ENCODE measurements at places on chromosomes 16 and 17.

DNA sequence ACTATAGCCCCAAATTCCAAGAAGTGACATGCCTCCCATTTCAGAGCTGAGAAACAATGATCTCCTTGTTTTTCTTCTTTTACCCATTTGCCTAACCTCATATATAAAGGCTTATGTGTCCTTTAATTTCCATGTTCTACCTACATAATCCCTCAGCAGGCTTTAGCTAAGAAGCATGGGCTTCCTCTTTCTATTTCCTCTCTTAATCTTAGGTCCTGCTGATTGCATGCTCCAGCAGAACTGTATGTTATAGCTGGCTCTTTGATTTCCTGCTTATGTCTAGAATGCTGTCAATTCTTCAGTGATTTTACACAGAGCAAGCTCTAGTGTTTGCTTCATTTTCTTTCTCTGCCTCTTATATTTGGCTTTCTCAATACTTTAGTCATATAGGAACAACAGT is 151.7 kb upstream of the COX10 start:
- H3K27ac ChIP-seq: no peak overlapping the region
- H3K36me3 ChIP-seq: no peaks in the 10 kb centered on the region
- H3K4me3 ChIP-seq: no peak overlapping the region
- H3K4me1 ChIP-seq: no peaks in the 10 kb centered on the region
- no peak for DNase-seq
- H3K27me3 ChIP-seq: no peaks in the 10 kb centered on the region

DNA sequence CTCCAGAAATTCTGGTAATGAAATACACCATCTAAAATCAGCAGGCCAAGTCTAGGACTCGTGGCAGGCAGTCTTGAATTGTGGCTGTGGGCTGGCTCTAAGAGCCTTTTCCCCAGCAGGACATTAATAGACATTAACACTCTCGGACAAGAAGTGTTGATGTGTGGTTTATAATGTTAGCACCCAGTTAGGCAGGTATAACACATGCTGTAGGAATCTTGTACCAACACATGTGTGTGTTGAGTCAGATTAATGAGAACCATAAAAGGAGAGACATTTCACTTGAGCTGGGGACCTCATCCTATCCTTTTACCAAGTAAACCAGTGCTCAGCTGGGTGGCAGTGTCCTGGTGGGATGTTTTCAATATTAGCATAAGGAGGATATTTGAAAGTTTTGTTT is 264.5 kb downstream of the FTO start:
- H3K36me3 ChIP-seq: no peaks in the 10 kb centered on the region
- H3K4me3 ChIP-seq: no peak overlapping the region
- no peak overlapping the region for H3K27ac ChIP-seq
- H3K4me1 ChIP-seq: no peaks in the 10 kb centered on the region
- DNase-seq: no peak
- no peaks in the 10 kb centered on the region for H3K27me3 ChIP-seq

DNA sequence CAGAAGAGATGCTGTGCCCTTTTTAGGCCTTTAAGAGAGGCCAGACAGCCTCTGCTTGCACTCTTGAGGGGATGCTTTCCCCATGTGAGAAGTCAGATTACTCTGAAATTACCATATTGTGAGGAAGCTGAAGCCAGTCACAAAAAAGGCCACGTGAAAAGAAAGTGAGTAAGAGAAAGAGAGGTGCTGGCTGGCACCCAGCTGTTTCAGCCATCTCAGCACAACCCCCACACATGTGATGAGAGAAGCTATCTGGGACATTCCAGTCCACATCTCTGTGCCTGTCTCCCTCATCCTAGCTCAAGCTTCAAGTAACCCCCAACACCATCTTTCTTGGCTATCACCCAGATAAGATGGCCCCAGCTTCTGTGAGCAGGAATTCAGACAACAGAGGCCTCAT is 131.4 kb downstream of the HS3ST2 start:
- no peaks in the 10 kb centered on the region for H3K4me1 ChIP-seq
- H3K36me3 ChIP-seq: no peaks in the 10 kb centered on the region
- DNase-seq: no peak
- peaks cover 3% of the 10 kb centered on the region for H3K27me3 ChIP-seq
- no peak overlapping the region for H3K27ac ChIP-seq

DNA sequence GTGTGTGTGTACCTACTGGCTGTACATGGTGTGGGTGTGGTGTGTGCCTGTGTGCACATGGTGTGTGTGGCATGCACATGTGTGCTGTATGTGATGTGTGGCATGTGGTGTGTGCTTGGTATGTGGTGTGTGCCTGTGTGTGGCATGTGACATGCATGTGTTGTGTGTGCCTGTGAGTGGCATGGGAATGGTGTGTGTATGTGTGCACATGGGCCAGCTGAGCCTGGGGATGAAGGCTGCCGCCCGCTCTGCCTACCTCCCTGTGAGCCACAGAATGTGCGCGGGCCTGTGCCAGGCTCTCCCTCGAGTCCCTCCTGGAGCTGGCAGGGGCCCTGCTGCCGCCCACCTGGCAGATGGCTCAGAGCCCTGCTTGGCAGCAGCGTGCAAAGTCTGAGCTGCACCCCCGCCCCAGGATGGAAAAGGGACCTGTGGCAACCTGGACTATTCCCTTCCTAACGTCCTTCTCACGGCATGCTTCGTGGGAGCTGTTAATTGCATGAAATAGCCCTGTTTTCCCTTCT is 9.3 kb downstream of the PRSS27 start:
- H3K4me1 ChIP-seq: no peaks in the 10 kb centered on the region
- H3K4me3 ChIP-seq: no peak overlapping the region
- DNase-seq: no peak
- no peaks in the 10 kb centered on the region for H3K36me3 ChIP-seq

DNA sequence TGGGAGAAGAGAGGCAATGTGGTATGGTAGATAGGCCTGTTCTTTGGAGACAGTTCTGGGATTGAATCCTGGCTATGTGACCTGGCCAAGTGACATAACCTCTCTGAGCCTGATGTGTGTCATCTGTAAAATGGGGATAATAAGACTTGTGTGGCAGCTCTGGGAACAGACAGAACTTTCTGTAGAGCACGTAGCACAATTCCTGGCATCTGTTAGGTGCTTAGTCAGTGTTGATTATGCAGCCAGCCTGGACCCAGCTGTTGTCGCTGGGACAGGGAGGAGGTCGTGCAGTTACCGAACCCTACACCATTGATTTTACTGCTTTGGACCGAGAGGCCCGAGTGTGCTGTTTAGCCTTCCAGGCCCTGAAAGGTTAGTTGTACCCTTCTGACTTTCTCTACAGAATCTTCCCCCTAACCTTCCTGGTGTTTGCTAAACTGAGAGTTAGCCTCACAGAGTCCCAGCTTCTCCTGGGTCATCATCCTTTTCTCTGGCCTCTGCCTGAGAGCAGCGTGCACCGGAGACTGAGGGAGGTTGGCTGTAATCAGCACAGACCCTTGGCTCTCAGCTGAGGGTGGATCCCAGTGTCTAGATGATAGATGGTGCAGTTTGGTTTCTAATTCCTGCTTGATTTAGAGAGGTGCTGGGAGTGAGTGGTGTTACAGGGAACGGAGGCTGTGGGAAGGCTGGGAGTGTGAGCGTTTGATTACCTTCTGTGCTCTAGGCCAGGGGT is 31.9 kb downstream of the MSI2 start:
- peak overlapping the region; percentile 36 for H3K27ac ChIP-seq
- no peak overlapping the region for H3K4me3 ChIP-seq
- H3K27me3 ChIP-seq: no peaks in the 10 kb centered on the region
- peaks cover 20% of the 10 kb centered on the region for H3K4me1 ChIP-seq
- DNase-seq: no peak

- H3K27me3 ChIP-seq: peaks cover 64% of the 10 kb centered on the region
- H3K4me3 ChIP-seq: no peak overlapping the region
- DNase-seq: no peak
- H3K4me1 ChIP-seq: peaks cover 13% of the 10 kb centered on the region
Measured at GRCh38 chr17:79800325-79801155, 3.7 kb upstream of the CBX8 start.

DNA sequence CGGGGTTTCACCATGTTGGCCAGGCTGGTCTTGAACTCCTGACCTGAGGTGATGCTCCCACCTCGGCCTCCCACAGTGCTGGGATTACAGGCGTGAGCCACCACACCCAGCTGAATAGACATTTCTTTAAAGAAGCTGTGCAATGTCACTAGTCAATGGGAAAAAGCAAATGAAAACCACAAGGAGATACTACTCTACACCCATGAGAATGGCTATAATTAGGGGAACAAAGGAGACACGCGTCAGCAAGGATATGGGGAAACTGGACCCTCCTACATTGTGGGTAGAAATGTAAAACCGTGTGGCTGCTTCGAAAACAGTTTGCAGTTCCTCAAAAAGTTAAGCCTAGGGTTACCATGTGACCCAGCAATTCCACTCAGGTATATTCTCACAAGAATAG is 103.4 kb downstream of the VPS53 start:
- H3K27ac ChIP-seq: no peak overlapping the region
- H3K36me3 ChIP-seq: no peaks in the 10 kb centered on the region
- no peaks in the 10 kb centered on the region for H3K4me1 ChIP-seq
- no peak for DNase-seq
- no peak overlapping the region for H3K4me3 ChIP-seq
- no peaks in the 10 kb centered on the region for H3K27me3 ChIP-seq

DNA sequence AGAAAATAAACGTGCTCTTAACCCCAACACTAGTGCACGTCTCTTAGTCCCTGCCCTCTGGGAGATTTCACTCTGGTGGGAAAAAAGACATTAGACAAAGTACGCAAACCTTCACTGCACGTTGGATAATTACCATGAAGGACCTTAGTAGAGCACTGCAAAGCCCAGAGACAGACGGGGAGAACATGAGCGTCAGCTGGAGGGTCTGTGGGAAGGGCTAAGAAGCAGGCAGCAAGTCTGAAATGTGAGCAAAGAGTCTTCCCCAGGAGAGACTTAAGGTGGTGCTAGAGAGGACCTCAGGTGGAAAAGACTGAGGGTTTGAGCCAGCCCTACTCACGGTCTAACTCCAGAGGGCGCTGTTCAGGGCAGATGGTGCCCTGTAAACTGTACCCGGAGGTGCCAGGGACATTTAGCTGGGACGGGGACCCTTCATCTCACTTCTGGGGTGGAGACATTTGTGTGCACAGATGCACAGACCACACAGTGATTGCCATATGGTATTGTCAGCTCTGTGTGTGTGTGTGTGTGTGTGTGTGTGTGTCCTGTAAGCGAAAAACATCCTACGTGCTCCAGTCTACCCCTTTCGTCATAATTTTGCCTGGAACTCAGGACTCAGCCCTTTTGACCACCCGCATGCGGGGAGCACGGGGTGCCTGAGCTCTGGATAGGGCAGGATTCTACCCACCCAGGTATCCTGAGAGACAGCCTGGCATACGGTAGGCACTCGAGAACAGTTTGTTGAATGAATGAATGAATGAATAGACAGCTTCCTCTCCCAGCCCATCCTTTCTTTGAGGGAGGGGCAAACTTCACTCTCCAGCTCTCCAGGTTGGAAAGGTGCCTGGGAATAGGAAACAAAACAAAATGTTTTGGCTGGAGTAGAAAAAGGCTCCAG is 10.1 kb upstream of the STAC2 start:
- no peaks in the 10 kb centered on the region for H3K4me1 ChIP-seq
- no peak overlapping the region for H3K4me3 ChIP-seq
- no peaks in the 10 kb centered on the region for H3K36me3 ChIP-seq
- H3K27me3 ChIP-seq: no peaks in the 10 kb centered on the region
- no peak overlapping the region for H3K27ac ChIP-seq

GRCh38 chr16:70804153-70804733 is 3.3 kb upstream of the VAC14 start:
- H3K4me1 ChIP-seq: no peaks in the 10 kb centered on the region
- H3K27me3 ChIP-seq: no peaks in the 10 kb centered on the region
- no peaks in the 10 kb centered on the region for H3K36me3 ChIP-seq
- no peak overlapping the region for H3K27ac ChIP-seq
- no peak overlapping the region for H3K4me3 ChIP-seq

GRCh38 chr17:61470530-61471136 is 18.4 kb downstream of the TBX4 start:
- no peak overlapping the region for H3K4me3 ChIP-seq
- H3K27me3 ChIP-seq: no peaks in the 10 kb centered on the region
- no peak overlapping the region for H3K27ac ChIP-seq
- no peaks in the 10 kb centered on the region for H3K4me1 ChIP-seq

DNA sequence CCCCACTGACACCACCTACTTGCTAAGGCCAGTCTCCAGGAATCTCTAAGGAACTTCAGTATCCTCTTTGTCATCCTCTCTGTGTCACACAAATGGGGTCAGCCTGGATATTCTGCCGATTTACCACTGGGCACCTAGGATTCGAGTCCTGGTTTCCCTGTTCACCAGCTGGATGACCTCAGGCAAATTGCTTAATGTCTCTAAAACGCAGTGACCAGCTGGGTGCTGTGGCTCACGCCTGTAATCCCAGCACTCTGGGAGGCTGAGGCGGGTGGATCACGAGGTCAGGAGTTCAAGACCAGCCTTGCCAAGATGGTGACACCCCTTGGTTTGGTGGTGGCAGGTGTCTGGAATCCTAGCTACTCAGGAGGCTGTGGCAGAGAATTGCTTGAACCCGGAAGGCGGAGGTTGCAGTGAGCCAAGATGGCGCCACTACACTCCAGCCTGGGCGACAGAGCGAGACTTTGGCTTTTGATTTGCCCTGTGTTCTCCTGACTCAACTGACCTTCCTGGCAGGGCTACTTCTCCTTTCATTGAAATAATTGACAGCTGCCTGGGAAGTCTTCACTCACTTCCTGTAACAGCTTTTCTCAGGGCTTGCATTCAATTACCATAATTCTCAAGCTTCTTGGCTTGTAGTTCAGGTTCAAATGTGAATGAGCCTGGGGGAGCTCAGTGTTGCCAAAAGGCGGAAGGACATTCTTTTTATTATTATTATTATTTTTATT is 15.4 kb downstream of the SYCE1L start:
- H3K4me3 ChIP-seq: no peak overlapping the region
- H3K36me3 ChIP-seq: no peaks in the 10 kb centered on the region
- peaks cover 4% of the 10 kb centered on the region for H3K4me1 ChIP-seq

- peak overlapping the region; percentile 83 for H3K27ac ChIP-seq
- H3K4me1 ChIP-seq: peaks cover 11% of the 10 kb centered on the region
- peak overlapping the region; percentile 64 for H3K4me3 ChIP-seq
- peaks cover 3% of the 10 kb centered on the region for H3K36me3 ChIP-seq
- no peaks in the 10 kb centered on the region for H3K27me3 ChIP-seq
Measured at GRCh38 chr17:50533720-50534148, 1.2 kb downstream of the EPN3 start.

DNA sequence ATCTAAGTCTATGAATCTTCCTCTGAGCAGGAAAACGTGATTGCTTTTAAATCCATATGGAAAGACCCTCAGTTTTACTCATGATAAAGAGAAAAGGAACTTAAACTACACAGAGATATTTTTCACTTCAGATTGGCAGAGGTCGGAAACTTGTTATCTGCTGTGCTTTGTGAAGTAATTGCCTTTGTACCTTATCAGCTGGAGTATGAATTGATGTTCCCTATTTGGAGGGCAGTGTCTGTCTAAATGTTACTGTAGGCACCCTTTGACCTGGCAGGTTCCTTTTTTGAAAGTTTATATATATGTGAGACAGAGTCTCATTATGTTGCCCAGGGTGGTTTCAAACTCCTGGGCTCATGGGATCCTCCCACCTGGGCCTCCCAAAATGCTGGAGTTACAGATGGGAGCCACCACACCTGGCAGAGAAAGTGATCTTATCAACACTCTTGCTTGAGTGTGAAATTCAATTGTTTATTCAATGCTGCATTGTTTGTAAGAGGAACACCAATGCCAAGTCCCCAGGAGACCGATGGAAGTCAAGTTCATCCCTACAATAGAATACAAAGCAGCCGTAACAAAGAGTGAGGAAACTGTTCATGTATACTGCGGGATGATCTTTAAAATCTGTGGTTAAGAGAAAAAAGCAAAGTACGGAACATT is 52.3 kb downstream of the ABCC1 start:
- no peak overlapping the region for H3K27ac ChIP-seq
- no peaks in the 10 kb centered on the region for H3K36me3 ChIP-seq
- H3K27me3 ChIP-seq: no peaks in the 10 kb centered on the region
- no peaks in the 10 kb centered on the region for H3K4me1 ChIP-seq
- DNase-seq: no peak
- no peak overlapping the region for H3K4me3 ChIP-seq
